ENCODE measurements at places on chromosomes 1 and 21.

DNA sequence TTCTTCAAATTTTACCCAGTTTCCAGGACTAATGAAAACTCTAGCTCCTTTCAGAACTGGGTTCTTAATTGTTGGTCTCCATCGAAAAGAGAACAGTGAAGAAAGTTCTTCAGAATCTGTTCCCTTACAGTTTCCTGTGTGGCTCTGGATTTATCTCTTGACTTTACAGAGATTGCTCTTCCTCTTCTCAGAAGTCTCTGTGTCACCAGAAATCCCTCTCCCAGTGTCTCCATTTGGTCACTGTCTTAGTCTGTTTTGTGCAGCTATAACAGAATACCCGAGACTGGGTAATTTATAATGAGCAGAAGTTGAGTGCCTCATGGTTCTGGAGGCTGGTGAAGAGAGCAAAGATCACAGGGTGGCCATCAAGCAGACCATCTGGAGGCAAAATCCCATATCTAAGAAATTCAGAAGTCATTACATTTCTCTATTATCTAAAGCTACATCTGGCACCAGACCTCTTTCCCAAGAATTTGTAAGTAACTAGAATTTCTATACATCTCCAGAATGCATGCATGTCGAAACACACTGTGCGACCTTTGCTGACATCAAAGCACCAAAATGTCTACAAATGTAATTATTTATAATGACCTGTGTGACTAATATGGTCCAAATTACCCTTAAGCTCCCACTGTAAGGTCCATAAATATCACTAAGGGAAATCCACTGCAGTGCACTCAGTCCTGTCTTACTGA, 65.4 kb upstream of the KRTAP19-8 start:
- no peaks in the 10 kb centered on the region for H3K36me3 ChIP-seq
- no peak for ATAC-seq

GRCh38 chr21:42578034-42578433, 64.4 kb downstream of the SLC37A1 start:
- H3K27ac ChIP-seq, result no peak overlapping the region

DNA sequence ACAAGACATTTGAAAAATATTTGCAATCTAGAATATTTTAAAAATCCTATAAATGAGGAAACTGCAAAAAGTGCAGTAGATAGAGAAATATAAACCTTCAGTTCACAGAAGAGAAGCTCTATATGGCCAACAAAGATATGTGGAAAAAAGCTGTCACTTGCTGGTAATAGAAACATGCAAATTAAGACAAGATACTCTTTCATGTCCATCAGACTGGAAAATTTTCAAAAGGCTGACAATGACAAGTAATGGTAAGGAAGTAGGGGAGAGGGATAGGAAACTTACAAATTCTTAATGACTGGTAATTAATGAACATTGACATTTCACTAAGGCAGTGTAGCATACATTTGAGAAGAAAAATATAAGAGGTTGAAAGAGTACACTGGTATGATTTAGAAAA, 147.9 kb downstream of the MRPL39 start:
- H3K27me3 ChIP-seq, result no peaks in the 10 kb centered on the region
- peaks cover 68% of the 10 kb centered on the region for H3K4me1 ChIP-seq
- ATAC-seq, result peak; percentile 29
- H3K27ac ChIP-seq, result peak overlapping the region; percentile 80
- H3K36me3 ChIP-seq, result peaks cover 21% of the 10 kb centered on the region

DNA sequence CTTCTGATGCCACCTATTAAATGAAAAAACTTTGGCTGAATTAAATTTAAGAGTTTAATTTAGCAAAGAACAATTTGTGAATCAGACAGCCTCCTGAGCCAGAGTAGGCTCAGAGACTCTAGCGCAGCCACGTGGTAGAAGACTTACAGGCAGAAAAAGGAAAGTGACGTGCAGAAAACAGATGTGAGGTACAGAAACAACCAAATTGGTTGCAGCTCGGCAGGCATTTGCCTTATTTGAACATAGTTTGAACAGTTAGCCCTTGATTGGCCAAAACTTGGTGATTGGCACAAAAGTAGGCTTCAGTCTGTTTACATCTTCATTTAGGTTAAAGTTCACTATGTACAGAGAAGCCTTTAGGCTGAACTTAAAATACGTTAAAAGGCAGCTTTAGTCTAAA, 22.9 kb downstream of the TCP10L start:
- peaks cover 28% of the 10 kb centered on the region for H3K27me3 ChIP-seq
- ATAC-seq, result no peak
- H3K36me3 ChIP-seq, result peaks cover 8% of the 10 kb centered on the region
- no peak overlapping the region for H3K4me3 ChIP-seq
- no peaks in the 10 kb centered on the region for H3K4me1 ChIP-seq

DNA sequence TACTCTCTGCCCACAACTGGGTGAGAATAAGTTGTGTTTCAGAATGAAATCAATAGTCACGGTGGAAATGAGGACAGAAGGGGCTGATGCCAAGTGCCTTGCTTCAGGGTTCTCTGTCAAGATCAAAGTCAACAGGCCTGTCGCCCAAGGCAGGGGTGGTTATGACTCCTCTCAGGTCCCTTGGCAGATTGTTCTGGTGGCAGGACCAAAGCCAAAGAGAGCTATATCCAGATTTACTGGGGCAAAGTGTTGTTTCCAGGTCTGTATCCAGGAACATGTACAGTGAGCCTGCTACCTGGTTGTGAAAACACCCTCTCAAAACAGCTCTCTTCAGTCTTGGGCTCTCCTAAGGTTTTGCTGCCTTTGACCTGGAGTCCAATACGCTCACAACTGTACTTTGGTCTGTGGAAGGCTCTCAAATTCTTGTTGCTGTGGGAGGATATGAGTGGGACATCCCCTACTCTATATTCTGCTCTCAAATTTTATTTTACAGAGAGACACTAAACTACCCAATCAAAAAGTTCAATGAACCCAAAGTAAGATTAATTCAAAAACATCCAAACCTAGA, 175.1 kb upstream of the ETV3 start:
- ATAC-seq, result no peak
- H3K27me3 ChIP-seq, result peaks cover 79% of the 10 kb centered on the region
- H3K36me3 ChIP-seq, result peaks cover 6% of the 10 kb centered on the region
- no peak overlapping the region for H3K27ac ChIP-seq
- H3K4me3 ChIP-seq, result no peak overlapping the region
- peaks cover 11% of the 10 kb centered on the region for H3K4me1 ChIP-seq

GRCh38 chr1:2643414-2644077, 10.7 kb upstream of the MMEL1 start:
- peaks cover 11% of the 10 kb centered on the region for H3K27me3 ChIP-seq
- no peak overlapping the region for H3K27ac ChIP-seq
- peaks cover 4% of the 10 kb centered on the region for H3K36me3 ChIP-seq
- H3K4me3 ChIP-seq, result peak overlapping the region; percentile 85
- ATAC-seq, result no peak

DNA sequence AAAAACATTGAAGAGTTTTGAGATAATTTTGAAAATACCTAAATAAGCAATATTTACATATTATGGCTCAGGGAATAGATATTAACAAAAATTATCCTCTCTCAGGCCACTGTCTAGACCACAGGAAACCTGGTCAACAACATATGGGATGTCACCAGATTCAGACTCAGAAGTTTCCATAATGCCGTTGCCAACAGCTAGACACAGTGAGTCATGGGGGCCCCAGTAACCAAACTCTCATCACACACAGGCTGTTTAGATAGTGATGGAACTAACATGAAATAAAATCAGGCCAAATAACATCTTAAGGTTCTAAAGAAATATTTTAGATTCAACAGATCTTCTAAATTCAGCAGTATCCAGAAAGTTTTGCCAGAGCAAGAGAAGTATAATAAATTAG, 681.7 kb upstream of the ADAMTS5 start:
- H3K4me1 ChIP-seq, result no peaks in the 10 kb centered on the region
- no peaks in the 10 kb centered on the region for H3K36me3 ChIP-seq
- ATAC-seq, result no peak
- H3K4me3 ChIP-seq, result no peak overlapping the region
- no peak overlapping the region for H3K27ac ChIP-seq
- no peaks in the 10 kb centered on the region for H3K27me3 ChIP-seq

DNA sequence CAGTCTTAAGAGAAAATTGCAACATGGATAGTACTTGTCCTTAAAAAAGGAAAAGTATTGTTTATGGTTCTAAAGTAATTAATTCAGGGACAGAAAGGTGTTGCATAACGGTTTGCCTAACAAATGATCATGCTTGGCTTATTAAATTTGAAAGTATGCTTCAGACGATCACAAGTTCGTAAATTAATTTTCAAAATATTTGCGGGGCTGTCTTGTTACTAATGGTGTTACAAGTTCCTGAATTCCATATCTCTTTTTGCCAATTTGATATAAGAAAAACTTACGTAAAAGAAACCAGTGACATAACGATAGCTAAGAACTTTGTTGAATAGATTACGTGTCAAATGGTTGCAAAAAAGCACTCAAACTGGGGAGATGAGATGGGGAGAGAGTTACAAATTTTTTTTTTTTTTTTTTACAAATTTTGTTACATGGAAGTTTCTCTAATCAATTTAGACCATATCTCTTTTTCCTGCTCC, 1.3 kb downstream of the AGO3 start:
- no peaks in the 10 kb centered on the region for H3K36me3 ChIP-seq
- no peak for ATAC-seq
- H3K4me3 ChIP-seq, result peak overlapping the region; percentile 90
- H3K27ac ChIP-seq, result peak overlapping the region; percentile 91

DNA sequence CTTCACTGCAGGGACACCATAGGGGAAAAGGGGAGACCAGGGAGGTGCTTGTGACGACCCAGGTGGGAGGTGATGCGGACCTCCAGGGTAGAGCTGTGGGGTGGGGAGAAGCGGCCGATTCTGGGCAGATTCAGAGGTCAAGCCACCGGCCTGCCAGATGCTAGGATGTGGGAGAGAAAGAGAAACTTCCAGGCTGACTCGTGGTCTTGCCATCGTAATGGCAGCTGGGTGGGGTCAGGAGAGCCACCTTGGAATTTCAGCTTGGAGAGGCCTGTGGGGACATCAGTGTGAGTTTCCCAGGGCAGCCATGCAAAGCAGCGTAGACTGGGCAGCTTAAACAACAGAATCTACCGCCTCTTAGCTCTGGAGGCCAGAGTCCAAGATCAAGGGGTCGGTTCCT, 258.0 kb upstream of the VAMP3 start:
- H3K4me3 ChIP-seq, result no peak overlapping the region
- H3K27ac ChIP-seq, result no peak overlapping the region
- peaks cover 33% of the 10 kb centered on the region for H3K27me3 ChIP-seq

- no peak overlapping the region for H3K27ac ChIP-seq
- H3K27me3 ChIP-seq, result peaks cover 14% of the 10 kb centered on the region
- H3K36me3 ChIP-seq, result no peaks in the 10 kb centered on the region
- no peak overlapping the region for H3K4me3 ChIP-seq
- no peak for ATAC-seq
Measured at GRCh38 chr1:99650773-99651437, 5.0 kb downstream of the PALMD start.

- peak overlapping the region; percentile 32 for H3K4me3 ChIP-seq
- H3K4me1 ChIP-seq, result peaks cover 100% of the 10 kb centered on the region
- peak overlapping the region; percentile 81 for H3K27ac ChIP-seq
- peaks cover 85% of the 10 kb centered on the region for H3K36me3 ChIP-seq
- no peaks in the 10 kb centered on the region for H3K27me3 ChIP-seq
Measured at GRCh38 chr1:175185903-175186302, 6.7 kb downstream of the KIAA0040 start.

DNA sequence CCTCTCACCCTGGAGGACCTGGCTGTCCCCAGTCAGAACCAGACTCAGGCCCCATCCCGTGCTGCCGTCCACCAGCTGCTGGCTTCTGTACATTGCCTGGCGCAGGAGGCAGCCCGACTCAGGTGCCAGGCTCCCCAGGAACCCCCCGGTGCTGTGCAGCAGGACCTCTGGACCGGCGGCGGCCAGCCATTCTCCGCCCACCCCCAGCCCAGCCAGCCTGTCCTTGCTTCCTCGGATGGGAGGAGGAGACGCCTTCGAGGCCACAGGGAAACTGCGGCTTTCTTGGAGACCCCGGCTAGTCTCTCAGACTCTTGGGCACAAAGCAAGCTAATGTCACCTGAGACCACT, 4.4 kb downstream of the C1orf167 start:
- peaks cover 39% of the 10 kb centered on the region for H3K27me3 ChIP-seq
- no peaks in the 10 kb centered on the region for H3K36me3 ChIP-seq
- H3K4me3 ChIP-seq, result no peak overlapping the region
- no peaks in the 10 kb centered on the region for H3K4me1 ChIP-seq
- no peak for ATAC-seq

- no peaks in the 10 kb centered on the region for H3K36me3 ChIP-seq
- no peaks in the 10 kb centered on the region for H3K27me3 ChIP-seq
- peak overlapping the region; percentile 94 for H3K27ac ChIP-seq
- H3K4me1 ChIP-seq, result peaks cover 67% of the 10 kb centered on the region
- peak overlapping the region; percentile 20 for H3K4me3 ChIP-seq
Measured at GRCh38 chr1:161740921-161741320, 8.7 kb upstream of the DUSP12 start.

DNA sequence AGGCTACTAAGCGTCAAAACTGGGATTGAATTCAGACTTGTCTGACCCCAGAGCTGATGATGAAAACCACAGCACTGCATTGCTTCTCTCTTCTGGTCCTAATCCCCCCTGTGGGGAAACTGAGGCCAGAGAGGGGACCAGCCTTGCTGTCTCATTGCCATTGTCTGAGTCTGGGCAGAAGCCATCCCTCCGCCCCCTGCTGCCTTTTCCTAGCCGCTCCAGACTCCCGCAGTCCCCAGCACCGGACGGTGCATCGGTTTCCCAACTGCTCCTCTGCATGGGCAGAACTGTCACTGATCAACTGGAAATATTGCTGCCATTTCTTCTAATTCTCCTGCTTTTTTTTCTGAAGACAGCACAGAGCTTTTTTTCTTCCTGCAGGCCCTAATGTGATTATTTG, 157.4 kb downstream of the ACTL8 start:
- peaks cover 38% of the 10 kb centered on the region for H3K27me3 ChIP-seq
- H3K27ac ChIP-seq, result no peak overlapping the region
- H3K4me3 ChIP-seq, result no peak overlapping the region
- H3K4me1 ChIP-seq, result no peaks in the 10 kb centered on the region

- no peak overlapping the region for H3K27ac ChIP-seq
- no peaks in the 10 kb centered on the region for H3K4me1 ChIP-seq
- no peaks in the 10 kb centered on the region for H3K36me3 ChIP-seq
- ATAC-seq, result no peak
- peaks cover under 1% of the 10 kb centered on the region for H3K27me3 ChIP-seq
- H3K4me3 ChIP-seq, result no peak overlapping the region
Measured at GRCh38 chr1:224726441-224727182, 110.5 kb downstream of the CNIH3 start.

GRCh38 chr1:86990826-86991225, 76.4 kb downstream of the HS2ST1 start:
- no peak overlapping the region for H3K27ac ChIP-seq
- H3K27me3 ChIP-seq, result no peaks in the 10 kb centered on the region
- no peak overlapping the region for H3K4me3 ChIP-seq
- peaks cover 7% of the 10 kb centered on the region for H3K4me1 ChIP-seq
- peaks cover 5% of the 10 kb centered on the region for H3K36me3 ChIP-seq
- ATAC-seq, result no peak

GRCh38 chr1:27318596-27318995, 3.4 kb upstream of the TMEM222 start:
- H3K4me3 ChIP-seq, result no peak overlapping the region
- no peaks in the 10 kb centered on the region for H3K27me3 ChIP-seq
- no peaks in the 10 kb centered on the region for H3K36me3 ChIP-seq
- no peak overlapping the region for H3K27ac ChIP-seq

DNA sequence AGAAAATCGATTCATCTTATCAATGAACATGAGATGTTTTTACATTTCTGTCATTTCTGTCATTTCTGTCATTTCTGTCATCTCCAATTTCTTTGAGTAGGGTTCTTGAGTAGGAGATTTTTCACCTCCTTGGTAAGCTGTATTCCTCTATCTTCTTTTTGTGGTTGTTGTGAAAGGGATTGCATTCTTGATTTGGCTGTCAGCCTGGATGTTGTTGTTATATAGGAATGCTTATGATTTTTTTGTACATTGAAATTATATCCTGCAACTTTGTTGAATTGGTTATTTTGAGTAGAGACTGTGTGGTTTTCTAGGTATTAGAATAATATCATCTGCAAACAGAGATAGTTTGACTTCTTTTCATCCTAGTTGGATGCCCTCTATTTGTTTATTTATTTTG, 1233.7 kb downstream of the PLA2G4A start:
- H3K4me1 ChIP-seq, result no peaks in the 10 kb centered on the region
- H3K36me3 ChIP-seq, result no peaks in the 10 kb centered on the region
- H3K27ac ChIP-seq, result no peak overlapping the region

Data from stimulated activated memory B cell treated with anti-CD40 and anti-IgM and Interleukin-4, amounts not matched to agents 10 μg/mL and 1 μg/mL and 100 μg/mL, for 72 hours (primary cell).